ENCODE measurements at places on chromosomes 7 and 10. TPM values are rescaled to one million over a fixed set of nuclear protein-coding genes. Genes with fewer than 3 reads are reported as not detected.

Gene ANKRD7
- total RNA-seq: 0.49 TPM

Gene IRF5
- total RNA-seq: 2.9 TPM

Gene HABP2
- not detected for total RNA-seq

Gene UBN2
- 3.3 TPM for total RNA-seq

Gene SDK1
- total RNA-seq: 0.20 TPM

Gene RBP4
- total RNA-seq: not detected

Gene MUC3A
- total RNA-seq: not detected

Gene LRRTM3
- not detected for total RNA-seq

Gene ZMIZ2
- total RNA-seq: 21.5 TPM

Gene ARID5B
- total RNA-seq: 9.5 TPM

Gene VSTM4
- total RNA-seq: 0.40 TPM

All from mammary microvascular endothelial cell (primary cell).